Cardiac septum (tissue), 1 donor: ENCODE measurements at places on chromosomes 5 and 9. TPM values are rescaled to one million over a fixed set of nuclear protein-coding genes. Genes with fewer than 3 reads are reported as not detected.

DNA sequence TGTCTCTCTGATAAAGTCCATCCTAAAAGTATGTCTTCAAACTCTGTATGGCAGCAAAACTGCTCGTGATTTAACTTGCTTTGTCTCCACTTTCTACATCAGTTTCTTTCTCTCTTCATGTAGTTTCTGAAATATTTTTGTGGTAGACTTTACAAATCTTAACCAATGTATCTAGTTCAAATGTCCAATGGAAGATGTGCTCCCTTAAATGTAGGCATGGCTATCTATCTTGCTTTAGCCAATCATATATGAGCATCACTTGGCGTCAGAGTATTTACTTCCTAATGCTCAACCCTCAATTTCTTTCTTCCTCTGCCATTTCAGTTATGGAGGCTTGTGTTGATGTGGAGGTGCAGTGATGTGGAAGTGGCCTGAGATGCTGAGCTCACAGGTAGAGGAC is 206.1 kb upstream of the ZNF608 start:
- DNase-seq: no peak

DNA sequence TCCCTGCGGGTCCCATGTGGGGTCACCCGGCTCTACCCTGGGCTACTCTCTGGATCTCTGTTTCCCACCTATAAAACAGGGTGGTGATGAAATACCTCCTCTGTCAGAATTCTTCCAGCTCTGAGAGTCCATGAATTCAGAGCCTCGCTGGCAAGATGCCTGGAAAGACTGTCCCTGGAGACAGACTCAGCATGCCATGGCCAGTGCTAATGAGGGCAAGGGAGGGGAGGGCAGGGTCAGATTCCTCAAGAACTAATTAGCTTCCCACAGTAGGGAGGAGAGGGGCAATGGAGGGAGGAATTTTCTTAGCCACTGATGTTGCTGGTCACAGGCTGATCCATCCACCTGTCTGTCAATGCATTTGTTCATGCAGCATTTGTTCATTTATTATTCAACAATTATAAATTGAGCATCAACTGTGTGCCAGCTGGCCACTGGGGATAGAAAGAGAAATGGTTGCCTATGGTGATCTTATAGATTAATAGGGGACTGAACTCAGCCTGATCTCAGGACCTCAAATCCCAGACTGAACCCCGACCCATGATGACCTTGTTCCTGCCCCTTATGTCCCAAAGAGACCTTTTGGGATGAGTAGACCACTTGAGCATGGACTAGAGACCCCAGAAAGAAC is 4.7 kb downstream of the SYNPO start:
- DNase-seq: no peak

- DNase-seq: no peak
Observed at GRCh38 chr5:64158827-64159226, 6.8 kb upstream of the RNF180 start.

GRCh38 chr5:168712280-168712924 is 133.2 kb upstream of the PANK3 start:
- no peak for DNase-seq

GRCh38 chr5:39783756-39784421 is 359.1 kb upstream of the DAB2 start:
- no peak for DNase-seq

DNA sequence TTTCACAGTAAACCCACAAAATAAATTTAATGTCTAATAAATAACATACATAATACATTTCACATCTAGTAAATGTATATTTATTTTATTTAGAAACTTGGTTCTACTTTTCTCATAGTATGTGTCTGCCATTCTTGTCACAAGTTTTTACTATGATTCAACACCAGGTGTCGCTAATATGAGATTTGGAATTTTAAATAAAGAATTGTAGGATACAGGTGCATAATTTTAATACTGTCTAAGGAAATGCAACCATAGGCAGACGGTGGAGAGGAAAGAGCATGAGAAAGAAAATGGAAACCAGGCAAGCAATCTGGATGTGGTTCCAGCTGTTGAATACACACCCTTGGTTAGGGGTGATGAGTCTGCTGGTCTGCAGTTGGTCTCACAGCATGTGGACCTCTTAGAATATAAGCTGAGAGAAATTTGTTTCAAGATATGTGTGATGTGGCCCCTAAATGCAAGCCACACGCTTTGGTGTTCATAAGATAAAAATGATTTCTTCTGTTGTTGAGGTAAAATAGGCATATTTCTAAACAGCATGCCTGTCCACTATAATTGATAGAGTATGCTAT is 114.7 kb upstream of the TXNDC8 start:
- no peak for DNase-seq

GRCh38 chr9:22401671-22402070 is 45.0 kb upstream of the DMRTA1 start:
- no peak for DNase-seq

DNA sequence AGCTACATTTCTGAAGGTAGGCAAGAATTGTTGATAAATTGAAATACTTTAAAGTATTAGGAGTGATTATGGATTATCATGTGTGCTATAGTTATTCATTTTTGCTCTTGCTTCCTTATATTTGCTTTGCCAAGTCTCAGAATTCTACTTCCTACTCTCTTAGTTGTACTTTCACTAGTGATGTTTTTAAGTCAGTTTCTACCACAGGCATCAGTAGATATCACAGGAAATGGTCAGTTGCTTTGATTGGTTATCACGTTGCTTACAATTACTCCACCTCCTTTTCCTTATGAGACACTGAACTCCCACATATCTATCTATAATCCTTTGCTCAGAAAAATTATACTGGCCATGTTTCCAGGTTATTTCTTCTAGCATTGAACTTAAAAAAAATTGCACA is 472.8 kb downstream of the DMRTA1 start:
- no peak for DNase-seq

- no peak for DNase-seq
Observed at GRCh38 chr5:88679638-88680037, 203.3 kb downstream of the MEF2C start.

DNA sequence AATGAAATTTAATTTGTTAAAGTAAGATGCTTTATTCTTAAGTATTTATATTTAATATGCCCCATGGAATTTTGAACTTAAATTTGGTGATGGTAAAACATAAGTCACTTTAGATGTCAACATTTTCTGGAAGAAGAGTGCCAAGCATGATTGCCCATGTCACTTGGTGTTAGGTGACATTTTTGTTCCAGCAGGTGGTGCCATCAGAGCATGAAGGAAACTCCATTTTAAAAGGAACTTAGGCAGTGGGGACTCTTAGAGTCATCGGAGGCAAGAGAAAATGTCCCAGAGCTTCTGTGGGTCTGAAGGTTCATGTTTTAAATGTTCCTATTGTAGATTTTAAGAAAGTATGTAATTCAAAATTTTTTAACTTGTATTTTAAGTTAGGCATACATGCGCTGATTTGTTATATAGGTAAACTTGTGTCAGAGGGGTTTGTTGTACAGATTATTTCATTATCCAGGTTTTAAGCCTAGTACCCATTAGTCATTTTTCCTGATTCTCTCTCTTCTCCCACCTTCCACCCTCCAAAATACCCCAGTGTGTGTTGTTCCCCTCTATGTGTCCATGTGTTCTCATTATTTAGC is 789.3 kb downstream of the SEMA5A start:
- no peak for DNase-seq

DNA sequence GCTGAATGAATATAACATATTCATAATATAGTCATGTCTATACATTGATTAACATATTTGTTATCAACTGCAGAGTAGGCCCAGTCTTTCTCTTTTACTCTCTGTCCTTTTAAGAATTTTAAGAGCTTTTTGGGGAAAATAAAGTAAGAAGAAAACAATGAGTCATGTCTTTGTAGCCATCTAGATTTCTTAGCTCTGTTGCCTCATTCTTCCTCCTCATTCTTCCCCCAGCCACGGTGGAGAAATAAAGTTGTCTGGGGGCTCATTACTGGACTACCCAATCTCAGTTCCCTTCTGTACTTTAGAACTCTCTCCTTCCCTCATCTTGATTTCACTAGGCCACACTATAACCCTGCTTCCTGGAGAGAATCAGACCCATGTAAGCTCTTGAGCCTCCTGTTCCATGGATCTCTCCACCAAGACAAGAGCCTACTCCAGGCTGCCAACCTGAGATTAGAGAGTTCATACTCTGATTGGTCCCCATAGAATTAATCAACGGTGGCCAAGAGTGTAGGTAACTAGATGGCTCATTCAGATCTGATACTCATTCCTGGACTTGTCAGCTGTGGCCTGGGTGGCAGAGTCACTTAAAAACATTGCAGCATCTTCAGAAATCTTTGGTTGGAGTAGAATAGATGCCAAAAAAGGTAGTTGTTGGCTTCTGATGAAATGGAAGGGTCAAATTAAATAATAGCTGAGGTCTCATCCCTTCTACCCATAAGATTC is 44.2 kb downstream of the ITGA1 start:
- DNase-seq: no peak

DNA sequence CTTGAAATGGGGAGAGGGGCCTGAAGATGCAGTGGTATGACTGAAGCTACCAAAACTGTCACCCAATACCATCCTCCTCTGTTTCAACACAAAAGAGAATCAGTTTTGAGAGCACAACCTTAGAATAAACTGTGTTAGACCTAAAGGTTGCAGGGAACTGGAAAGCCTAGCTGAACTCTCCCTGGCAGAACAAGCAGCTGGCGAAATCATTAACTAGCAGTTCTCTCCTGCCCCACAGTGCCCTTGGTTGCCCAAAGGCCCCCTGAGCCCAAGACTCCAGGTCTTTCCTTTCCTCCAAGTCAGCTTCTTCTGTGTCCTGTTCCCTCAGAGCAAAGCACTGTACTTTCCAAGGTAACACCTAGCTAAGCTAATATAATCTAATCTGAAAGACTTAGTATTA is 135.4 kb upstream of the SLC30A5 start:
- DNase-seq: no peak

DNA sequence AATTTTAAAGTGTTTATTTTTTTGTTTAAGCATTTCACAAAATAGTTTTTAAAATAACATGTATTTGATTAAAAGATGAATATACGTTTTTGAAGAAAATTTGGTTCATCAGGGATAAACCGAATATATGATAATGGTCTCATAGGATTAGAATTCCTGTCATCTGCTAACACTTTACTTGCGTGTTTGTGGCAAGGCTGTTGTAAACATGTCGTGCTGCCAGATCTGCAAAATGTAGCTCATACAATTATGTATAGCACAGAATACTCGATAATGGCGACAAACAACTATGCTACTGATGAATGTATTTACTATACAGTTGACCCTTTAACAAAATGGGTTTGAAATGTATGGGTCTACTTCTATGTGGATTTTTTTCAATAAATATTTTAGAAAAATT is 7.2 kb upstream of the TXNDC8 start:
- no peak for DNase-seq

DNA sequence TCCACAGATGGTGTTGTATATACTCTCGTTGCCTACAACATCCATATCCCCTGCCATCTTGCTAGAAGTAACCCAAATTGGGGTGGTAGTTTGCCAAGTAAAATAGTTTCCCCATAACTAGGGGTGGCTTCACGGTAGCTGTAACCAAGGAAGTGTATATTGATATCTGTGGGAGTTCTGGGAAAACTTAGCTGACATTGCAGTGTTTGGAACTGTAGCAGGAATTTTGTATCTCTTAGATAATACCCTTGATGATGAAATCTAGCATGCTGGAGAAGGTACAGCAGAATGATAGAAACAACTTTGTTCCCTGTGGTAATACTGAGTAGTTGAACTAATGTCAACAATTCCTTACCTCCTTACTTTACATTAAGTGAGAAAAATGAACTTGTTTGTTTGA is 29.8 kb downstream of the FBXL7 start:
- DNase-seq: no peak

- no peak for DNase-seq
Observed at GRCh38 chr5:39360471-39361111, 3.7 kb downstream of the C9 start.

DNA sequence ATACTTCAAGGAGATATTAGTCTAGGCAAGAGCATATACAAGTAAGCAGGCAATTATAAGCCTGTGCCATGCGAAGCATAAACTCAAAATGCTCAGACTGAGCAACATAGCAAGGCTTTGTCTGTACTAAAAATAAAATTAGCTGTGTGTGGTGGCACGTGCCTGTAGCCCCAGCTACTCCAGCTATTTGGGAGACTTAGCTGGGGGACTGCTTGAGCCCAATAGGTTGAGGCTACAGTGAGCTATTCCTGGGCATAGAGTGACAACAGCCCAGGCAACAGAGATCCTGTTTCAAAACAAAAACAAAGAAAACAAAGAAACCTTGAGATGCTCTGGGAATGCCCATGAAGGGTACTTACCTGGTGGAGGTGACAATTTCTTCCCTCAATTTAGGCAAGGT is 130.5 kb upstream of the ZNF608 start:
- DNase-seq: no peak

DNA sequence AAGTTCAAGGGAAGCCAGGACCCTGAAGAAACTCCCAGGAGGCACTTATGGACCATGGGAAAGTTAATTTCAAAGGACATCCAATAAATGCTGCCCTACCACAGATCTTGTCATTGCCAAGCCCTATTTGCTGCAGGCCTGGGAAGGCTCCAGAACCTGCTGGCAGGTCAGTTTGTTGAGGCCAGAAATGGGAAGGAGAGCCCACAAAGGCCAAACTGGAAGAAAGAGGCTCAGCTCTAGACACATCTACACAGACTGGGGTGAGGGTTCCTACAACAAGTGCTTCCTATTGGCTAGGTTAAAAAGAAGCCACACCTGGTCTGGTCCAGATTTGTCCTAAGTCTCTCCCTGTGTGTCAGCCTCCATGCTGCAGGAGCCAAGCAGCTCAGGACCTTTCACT is 94.4 kb downstream of the SIL1 start:
- DNase-seq: no peak

- DNase-seq: no peak
Observed at GRCh38 chr9:118129541-118129940, 425.3 kb downstream of the TLR4 start.

- DNase-seq: no peak
Observed at GRCh38 chr9:129863059-129863690, 27.9 kb downstream of the USP20 start.

GRCh38 chr9:2767800-2768677 is 50.7 kb downstream of the KCNV2 start:
- DNase-seq: no peak

GRCh38 chr9:121055642-121056143 is 5.6 kb upstream of the C5 start:
- DNase-seq: no peak

The ZFP37 gene
- total RNA-seq: 2.0 TPM

The TLR4 gene
- 7.5 TPM for total RNA-seq

The ACOT12 gene
- not detected for total RNA-seq

The OCLN gene
- total RNA-seq: 0.51 TPM

The FGF1 gene
- total RNA-seq: 70.2 TPM

The GARIN3 gene
- not detected for total RNA-seq

The TSSK1B gene
- total RNA-seq: 0.08 TPM

The SLC22A5 gene
- 9.2 TPM for total RNA-seq

The UBAP1 gene
- total RNA-seq: 40.6 TPM

The CTSV gene
- not detected for total RNA-seq

The SLC24A2 gene
- 0.30 TPM for total RNA-seq
